Thoracic aorta (tissue), 2 donors: ENCODE measurements at places on chromosomes 7 and 10. TPM values are rescaled to one million over a fixed set of nuclear protein-coding genes. Genes with fewer than 3 reads are reported as not detected.
A peak's percentile ranks its signal among the peaks of the same experiment; 100 is the strongest.

Gene PGAM2
- 1.8 TPM for total RNA-seq

Gene ASB15
- total RNA-seq = not detected

DNA sequence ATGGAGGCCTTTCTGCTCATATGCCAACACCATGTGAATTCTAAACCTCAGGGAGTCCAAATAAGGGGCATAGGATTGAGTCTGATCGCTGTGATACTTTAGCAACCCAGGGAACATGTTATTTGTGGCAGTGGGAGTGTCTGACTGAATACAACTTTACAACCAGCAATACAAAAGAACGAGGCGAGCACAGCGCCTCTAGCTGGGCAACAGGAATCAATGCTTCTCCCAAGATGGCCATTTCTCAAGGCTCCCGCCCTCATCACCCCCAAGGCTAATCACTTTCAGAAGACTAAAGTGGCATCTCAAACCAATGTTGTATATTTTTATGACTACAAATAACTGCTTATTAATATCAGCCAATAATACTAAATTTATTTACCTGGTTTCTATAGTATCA is 28.1 kb downstream of the YWHAG start:
- H3K36me3 ChIP-seq = peaks cover 17% of the 10 kb centered on the region
- H3K27me3 ChIP-seq = no peaks in the 10 kb centered on the region
- no peak for DNase-seq
- no peak overlapping the region for H3K27ac ChIP-seq
- no peak overlapping the region for H3K4me3 ChIP-seq
- H3K4me1 ChIP-seq = peaks cover 24% of the 10 kb centered on the region

- peak overlapping the region; percentile 58 for H3K27ac ChIP-seq
- peaks cover 29% of the 10 kb centered on the region for H3K4me1 ChIP-seq
- no peaks in the 10 kb centered on the region for H3K36me3 ChIP-seq
- peak overlapping the region; percentile 58 for H3K4me3 ChIP-seq
- H3K27me3 ChIP-seq = no peaks in the 10 kb centered on the region
Measured at GRCh38 chr10:649798-650440, 39.5 kb downstream of the DIP2C start.

Gene ZNF777
- total RNA-seq = 5.3 TPM

DNA sequence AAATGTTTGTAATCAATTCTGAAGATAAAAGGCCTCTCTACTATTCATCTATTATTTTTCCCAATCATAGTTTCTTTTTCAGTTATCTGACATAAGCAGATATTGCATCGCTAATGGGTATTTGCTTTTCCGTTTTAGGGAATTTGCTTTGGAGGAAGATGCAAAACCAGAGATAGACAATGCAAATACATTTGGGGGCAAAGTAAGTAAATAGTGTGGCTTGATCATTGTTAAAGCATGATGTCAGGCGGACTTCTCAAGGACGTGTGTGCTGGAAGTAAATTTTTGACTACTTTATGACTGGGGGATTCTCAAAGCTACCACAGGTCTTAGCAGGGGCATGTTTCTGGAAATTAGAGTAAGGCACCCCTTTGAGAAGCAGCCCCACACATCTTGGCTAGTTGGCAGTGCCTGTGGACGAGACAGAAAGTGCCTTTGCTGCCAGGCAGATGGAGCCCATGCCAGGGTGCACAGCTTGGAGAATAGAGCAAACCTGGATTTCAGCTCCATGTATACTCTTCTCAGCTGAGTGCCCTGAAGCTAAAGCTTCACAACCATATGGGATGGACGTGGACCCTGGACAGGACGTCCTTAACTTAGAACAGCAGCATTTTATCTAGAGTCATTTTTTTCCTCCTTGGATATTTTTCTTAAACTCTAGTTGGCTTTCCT is 68.6 kb downstream of the SRI start:
- H3K4me3 ChIP-seq = no peak overlapping the region
- H3K36me3 ChIP-seq = no peaks in the 10 kb centered on the region
- H3K4me1 ChIP-seq = no peaks in the 10 kb centered on the region
- no peak for DNase-seq

DNA sequence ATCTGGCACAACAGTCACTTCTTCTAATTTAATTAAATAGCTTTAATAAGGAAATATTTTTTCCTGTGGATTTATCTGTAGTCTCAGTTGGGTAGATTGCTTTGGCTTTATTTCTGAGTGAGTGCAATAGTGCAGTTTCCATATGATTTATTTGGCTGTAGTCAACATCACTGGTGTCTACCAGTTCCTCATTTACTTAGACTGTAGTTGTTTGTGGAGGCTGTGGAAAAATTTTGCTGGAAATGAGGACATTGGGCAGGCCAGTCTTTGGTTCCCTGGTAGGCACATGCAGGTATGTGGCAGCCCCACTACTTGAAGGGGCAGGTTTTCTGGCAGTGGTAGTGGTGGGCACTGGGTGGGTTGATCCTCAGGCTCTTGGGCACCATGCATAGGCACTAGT is 15.5 kb downstream of the TAS2R40 start:
- no peak overlapping the region for H3K27ac ChIP-seq
- DNase-seq = no peak
- H3K27me3 ChIP-seq = no peaks in the 10 kb centered on the region
- no peaks in the 10 kb centered on the region for H3K4me1 ChIP-seq
- H3K36me3 ChIP-seq = no peaks in the 10 kb centered on the region

Gene CPA5
- total RNA-seq = not detected

DNA sequence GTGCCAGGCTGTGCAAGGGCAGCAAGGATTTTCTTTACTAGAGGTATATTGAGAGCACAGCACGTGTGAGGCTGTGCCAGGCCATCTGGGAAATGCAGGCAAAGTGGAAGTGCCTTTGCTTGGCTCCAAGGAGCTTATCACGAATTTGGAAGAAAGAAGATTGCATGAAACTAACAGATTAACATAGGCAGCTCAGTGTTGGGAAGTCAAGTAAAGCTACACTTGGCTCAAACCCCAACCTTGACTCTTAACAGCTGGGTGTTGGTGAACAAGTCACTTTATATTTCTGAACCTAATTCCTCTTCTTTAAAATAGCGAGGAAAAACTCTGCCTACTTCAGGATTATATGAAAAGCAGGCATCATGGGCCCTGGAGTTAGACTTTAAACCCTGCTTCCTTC is 105.2 kb downstream of the PLCE1 start:
- H3K4me1 ChIP-seq = peaks cover 88% of the 10 kb centered on the region
- H3K27me3 ChIP-seq = no peaks in the 10 kb centered on the region
- DNase-seq = no peak
- peak overlapping the region; percentile 32 for H3K27ac ChIP-seq
- H3K36me3 ChIP-seq = no peaks in the 10 kb centered on the region

DNA sequence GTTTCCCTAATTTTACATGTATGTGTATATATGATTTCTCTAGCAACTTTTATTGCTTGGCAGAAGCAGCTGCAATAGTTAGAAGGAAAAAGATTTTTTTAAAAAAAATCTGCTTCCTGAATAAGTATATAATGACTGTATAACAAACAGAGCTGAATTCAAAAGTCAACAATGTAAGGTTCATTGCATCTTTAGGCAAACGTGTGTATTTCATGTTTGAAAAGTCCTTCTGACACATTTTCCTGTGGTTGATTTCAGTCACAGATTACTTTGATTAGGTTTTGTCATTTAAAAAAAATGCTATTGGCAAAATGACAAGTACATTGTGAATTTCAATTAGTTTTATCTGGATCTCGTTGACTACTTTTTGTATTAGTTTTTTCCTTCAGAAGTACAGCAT is 231.0 kb downstream of the CSTF2T start:
- no peak for DNase-seq
- peaks cover 42% of the 10 kb centered on the region for H3K4me1 ChIP-seq
- H3K27ac ChIP-seq = no peak overlapping the region
- H3K4me3 ChIP-seq = no peak overlapping the region
- H3K27me3 ChIP-seq = no peaks in the 10 kb centered on the region

DNA sequence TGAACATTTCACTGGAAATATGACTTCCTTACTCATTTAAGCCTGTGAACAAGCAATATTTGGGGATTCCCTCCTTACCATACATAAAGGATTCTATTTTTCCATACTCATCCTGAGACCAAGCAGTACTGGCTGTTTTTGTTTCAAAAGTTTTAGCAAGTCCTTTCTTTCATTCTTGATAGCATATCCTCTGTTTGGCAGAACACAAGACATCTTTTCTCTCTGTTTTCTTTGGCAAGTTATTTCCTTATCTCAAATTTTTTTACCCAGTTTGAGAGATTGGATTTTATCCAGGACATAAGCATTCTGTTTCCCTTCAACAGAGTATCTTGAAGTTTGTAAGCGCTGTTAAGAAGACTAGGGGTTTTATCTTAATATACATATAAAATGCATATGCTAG is 3.0 kb upstream of the WASL start:
- H3K27me3 ChIP-seq = no peaks in the 10 kb centered on the region
- H3K36me3 ChIP-seq = no peaks in the 10 kb centered on the region
- peaks cover 27% of the 10 kb centered on the region for H3K4me1 ChIP-seq
- H3K27ac ChIP-seq = peak overlapping the region; percentile 58

GRCh38 chr7:38327637-38328036 is 54.2 kb upstream of the TARP start:
- no peaks in the 10 kb centered on the region for H3K4me1 ChIP-seq
- H3K4me3 ChIP-seq = no peak overlapping the region
- no peaks in the 10 kb centered on the region for H3K36me3 ChIP-seq
- no peaks in the 10 kb centered on the region for H3K27me3 ChIP-seq
- no peak for DNase-seq
- no peak overlapping the region for H3K27ac ChIP-seq

Gene PON2
- total RNA-seq = 49.7 TPM

GRCh38 chr7:5797716-5798115 is 16.3 kb upstream of the RNF216 start:
- H3K4me1 ChIP-seq = no peaks in the 10 kb centered on the region
- H3K27ac ChIP-seq = no peak overlapping the region
- DNase-seq = no peak
- H3K36me3 ChIP-seq = no peaks in the 10 kb centered on the region
- no peak overlapping the region for H3K4me3 ChIP-seq
- H3K27me3 ChIP-seq = no peaks in the 10 kb centered on the region

- peak overlapping the region; percentile 75 for H3K27ac ChIP-seq
- no peak overlapping the region for H3K4me3 ChIP-seq
- peaks cover 61% of the 10 kb centered on the region for H3K4me1 ChIP-seq
- DNase-seq = no peak
Measured at GRCh38 chr10:51892965-51893658, 193.7 kb upstream of the CSTF2T start.
